Left renal cortex interstitium (tissue), 4 donors: ENCODE measurements at places on chromosomes 2 and 18. TPM values are rescaled to one million over a fixed set of nuclear protein-coding genes. Genes with fewer than 3 reads are reported as not detected.

DNA sequence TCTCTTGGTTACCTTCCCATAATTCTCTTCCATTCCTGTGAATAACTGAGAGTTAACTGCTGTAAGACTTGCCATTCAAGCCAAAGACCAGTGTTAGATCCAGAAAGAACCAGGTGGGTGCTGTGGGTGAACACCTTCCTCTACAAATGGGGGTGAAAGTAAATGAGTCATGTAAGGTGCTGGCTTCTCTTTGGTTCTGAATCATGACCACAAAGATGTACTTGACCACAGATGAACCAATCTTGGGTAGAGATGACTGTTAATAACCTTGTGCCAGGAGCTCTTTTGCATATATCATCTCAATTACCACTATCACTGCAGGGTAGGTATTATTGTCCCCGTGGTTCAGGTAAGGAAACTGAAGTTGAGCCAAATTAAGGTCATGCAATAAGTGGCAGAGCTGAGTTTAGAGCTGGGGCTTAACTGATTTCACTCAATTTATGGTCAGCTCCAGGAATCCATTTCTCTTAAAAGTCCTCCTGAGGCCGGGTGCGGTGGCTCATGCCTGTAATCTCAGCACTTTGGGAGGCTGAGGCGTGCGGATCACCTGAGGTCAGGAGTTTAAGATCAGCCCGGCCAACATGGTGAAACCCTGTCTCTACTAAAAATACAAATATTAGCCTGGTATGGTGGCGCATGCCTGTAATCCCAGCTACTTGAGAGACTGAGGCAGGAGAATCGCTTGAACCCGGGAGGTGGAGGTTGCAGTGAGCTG lies 244.9 kb upstream of the CXCR4 start:
- no peak for DNase-seq

- no peak for DNase-seq
These were observed 83.1 kb downstream of the ADAM23 start for GRCh38 chr2:206526416-206526815.

DNA sequence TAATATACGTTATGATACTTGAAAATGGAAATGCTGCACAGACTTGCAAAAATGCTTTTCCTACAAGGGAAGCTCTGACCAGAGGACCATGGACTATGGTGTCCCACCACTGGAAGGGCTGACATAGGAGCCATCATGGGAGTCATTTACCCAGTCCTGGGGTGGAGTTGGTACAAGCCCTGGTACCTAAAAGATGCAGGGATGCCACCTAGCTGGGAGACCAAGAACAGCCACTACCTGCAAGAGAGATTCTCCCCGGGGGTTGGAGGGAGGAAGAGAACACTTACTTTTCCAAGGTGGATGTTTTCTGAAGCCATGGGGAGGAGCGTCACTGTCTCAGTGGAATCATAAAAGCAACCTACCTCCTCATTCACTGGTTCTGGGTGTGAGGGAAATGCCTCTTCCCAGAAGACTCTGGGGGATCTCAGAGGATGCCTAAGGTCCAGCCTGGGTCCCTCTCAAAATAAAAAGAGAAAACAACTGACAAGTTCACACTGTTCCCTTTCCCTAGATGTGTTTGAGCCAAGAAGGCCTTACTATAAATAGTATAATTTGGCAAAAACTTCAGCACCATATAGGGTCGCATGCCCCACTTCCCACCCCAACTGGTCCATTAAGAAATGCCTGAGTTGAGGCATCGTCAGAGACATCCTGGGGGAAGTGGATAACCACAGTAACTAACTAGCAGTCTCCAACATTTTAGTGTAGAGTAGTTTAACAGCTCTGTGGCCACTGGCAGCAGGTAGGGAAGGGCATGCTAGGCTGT lies 39.9 kb downstream of the REEP1 start:
- DNase-seq, result no peak

DNA sequence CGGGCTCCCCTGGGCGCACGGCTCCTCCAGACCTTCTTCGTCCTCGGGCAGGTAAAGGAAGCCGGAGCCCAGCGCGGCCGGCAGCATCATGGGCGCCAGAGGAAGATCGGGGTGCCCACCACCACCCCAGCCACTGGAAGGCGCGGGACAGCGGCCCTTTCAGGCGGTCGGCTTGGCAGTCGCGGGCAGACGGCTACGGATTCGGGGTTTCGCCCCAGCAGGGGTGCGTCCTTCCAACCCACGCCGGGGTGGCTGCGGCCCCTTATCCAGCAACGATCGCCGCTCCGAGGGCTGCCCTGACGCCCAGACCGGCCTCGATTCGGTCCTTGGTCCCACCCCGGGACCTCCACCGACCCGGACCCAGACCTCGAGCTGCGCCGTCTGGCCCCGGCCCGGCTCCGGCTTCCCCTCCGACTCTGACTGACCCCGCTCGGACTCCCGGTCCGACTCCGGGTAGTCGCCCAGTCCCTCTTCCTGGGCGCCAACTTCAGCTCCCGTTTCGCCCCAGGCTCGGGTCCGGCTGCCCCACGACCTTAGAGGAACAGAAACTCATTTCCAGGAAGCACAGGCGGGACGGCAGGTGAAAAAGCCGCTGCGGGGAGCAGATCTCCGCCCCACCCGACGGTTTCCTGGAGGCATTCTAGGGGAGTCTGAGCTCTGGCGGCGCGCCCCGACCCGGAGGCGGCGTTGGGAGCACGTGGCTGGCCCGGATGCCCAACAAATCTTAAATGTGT lies 30.2 kb upstream of the SSB start:
- DNase-seq, result no peak

- no peak for DNase-seq
These were observed 32.6 kb downstream of the FASTKD2 start for GRCh38 chr2:206798000-206798399.

STK36 gene
- polyA plus RNA-seq, result 118 TPM

NCKAP5 gene
- 8.1 TPM for polyA plus RNA-seq
